Substantia nigra (tissue), 51 donors: ENCODE measurements at places on chromosomes 3 and 15.
A peak's percentile ranks its signal among the peaks of the same experiment; 100 is the strongest.

GRCh38 chr15:77122576-77122975 lies 51.7 kb upstream of the TSPAN3 start:
- no peak for DNase-seq

GRCh38 chr15:71542836-71543235 lies 267.5 kb upstream of the NR2E3 start:
- no peak for DNase-seq

DNA sequence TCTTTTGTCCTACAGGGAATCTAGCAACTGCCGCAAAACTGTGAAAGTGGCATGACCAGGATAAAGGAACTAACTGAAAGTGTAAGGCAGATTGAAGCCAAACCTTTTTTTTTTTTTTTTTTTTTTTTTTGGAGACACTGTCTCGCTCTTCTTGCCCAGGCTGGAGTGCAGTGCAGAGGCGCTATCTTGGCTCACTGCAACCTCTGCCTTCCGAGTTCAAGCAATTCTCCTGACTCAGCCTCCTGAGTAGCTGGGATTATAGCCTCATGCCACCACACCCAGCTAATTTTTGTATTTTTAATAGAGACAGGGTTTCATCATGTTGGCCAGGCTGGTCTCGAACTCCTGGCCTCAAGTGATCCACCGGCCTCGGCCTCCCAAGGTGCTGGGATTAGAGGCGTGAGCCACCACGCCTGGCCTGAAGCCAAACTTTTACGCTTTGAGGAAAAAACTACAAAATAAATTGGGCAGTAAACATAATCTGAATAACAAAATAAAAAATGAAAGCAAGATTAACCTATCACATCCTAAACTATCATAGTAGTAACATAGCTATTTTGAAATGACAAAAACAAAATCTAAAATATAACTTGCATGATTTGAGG lies 9.7 kb downstream of the SLTM start:
- peak; percentile 6 for DNase-seq

- DNase-seq: no peak
Measured at GRCh38 chr3:4994144-4994730, 15.0 kb downstream of the BHLHE40 start.

- DNase-seq: no peak
Measured at GRCh38 chr3:73774645-73775044, 149.9 kb upstream of the PDZRN3 start.
